ENCODE measurements at places on chromosomes 4 and X. TPM values are rescaled to one million over a fixed set of nuclear protein-coding genes. Genes with fewer than 3 reads are reported as not detected.

DNA sequence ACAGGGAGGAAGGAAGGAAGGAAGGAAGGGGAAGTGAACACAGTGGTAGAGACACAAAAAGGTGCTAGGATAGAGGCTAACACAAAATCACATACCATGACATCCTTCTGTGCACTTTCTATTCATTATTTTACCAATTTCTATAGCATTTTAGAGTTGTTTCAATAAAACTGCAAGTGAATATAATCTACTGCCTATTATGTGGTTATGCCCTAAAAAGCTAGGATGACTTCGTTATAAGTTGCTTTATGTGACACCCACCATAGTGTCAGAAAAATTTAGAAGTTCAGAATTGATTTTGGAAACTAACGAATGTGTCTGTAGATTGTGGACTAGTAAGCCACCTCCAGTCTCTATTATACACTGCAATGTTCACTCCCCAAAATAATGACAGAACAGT lies 59.4 kb upstream of the EDNRA start:
- DNase-seq: no peak

- no peak for DNase-seq
Observed at GRCh38 chr4:8131210-8131609, 27.4 kb downstream of the ABLIM2 start.

DNA sequence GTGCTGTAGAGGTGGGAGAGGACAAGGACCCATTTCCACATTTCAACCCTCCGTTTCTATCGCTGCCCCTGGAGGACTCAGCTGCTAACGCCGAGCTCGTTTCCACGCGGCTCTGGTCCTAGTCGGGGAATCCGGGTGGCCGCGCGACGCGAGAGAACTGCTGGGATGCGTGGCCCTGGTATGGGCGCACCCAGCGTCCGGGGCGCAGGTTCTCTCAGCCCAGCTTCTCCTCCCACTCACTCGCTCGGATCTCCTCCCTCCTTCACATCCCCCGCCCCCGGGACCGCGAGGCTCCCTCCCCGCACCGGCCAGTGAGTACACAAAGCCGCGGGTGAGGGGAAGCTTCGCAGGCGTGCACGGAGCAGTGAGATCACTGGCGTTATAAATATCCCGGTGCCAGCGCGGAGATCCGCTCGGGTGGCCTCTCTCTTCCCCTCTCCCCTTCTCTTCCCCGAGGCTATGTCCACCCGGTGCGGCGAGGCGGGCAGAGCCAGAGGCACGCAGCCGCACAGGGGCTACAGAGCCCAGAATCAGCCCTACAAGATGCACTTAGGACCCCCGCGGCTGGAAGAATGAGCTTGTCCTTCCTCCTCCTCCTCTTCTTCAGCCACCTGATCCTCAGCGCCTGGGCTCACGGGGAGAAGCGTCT lies at the start of gene FGF5:
TSS of gene FGF5 (plus strand) at position 412 of the 649 bp plus-strand sequence. CDS start at position 573, 161 bp downstream.
- peak; percentile 72 for DNase-seq

- DNase-seq: no peak
Observed at GRCh38 chr4:76554630-76555029, 119.6 kb downstream of the SHROOM3 start.

- DNase-seq: no peak
Observed at GRCh38 chr4:122803788-122804208, 22.8 kb upstream of the FGF2 start.

GRCh38 chr4:11565899-11566298 lies 137.2 kb upstream of the HS3ST1 start:
- DNase-seq: no peak

DNA sequence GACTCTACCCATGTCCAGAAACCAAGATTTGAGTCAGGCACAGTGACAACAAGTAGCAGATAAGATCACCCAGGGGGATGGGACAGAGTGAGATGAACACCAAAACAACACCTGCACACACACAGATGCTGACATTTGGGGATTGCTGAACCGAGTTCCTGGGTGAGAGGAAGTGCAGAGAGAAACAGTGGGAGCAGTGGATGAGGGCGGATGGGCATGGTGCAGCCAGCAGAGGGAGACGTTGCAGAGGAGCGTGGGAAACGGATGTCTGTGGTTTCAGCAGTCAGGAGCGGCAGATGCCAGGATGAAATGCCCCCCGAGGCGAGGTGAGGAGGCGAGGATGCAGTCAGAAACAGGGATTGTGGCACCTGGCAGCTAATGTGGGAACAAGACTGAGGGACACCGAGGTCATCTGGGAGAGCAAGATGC lies 78.6 kb upstream of the STS start:
- peak; percentile 4 for DNase-seq

DNA sequence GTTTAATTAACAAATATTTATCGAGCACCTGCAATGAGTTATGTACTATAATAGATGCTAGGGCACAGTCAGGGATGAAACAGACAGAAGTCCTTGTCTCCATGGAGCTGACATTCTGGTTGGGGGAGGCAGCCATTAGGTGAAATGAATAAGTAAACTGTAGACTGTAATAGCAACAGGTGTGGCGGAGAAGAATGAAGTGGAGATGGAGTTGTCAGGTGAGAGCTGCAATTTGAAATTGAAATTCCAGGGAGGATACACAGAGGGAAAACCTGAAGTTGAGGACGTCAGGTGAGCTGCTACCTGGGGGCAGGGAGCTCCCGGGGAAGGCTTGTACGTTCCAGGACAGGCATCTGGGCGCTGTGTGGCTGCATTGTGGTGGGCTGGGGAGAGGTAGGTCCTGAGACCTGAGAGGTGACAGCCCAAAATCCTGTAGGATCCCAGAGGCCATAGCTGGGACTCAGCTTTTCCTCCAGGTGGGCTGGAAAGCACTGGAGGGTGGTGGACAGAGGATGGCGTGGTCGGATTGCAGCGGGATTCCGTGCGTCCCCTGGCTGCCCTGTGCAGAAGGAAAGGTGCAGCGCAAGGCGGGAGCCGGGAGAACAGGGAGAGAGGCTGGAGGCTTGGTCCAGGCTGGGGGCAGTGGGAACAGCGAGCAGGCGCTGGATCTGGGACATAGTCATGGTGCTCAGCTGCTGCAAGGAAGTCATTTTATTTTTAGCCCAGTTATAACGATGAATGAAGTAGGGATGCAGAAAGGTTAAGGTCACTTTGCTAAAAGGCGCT lies 24.8 kb downstream of the CYTL1 start:
- no peak for DNase-seq

DNA sequence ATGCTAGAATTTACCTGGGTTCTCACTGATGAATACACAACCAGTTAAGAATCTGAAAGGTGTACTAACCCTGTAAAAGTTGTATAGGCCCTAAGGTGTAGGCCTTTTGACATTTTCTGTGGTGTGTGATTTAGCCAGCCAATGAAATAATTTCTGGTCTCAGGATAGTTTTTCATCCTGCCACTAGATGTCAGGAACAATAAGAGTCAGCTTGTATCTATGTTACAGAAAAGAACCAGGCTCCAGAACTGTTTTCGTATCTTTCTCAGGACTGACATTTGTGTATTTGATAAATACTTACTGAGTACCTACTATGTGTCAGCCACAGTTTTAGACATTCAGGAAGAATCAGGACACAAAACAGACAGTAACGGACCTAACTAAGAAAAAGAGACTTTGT lies 673.6 kb upstream of the TENM3 start:
- peak; percentile 65 for DNase-seq

DNA sequence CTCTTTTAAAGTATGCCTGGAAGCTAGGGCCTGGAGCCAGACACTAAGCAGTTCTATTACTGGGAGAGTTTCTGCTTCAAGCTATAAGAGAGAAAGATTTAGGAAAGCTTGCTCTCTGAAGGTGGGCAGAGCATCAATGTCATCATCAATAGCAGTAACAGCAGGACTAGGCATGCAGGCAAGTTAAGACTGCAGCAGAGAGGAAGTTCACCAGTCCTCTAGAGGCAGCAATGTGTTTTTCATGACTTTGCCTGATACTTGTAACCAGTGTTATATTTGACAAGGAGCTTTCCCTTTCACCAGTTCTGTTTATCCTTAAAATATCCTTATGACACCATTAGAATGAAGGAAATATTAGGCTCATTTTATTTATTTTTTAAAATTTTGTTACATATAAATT lies 237.9 kb downstream of the KCTD8 start:
- DNase-seq: no peak

DNA sequence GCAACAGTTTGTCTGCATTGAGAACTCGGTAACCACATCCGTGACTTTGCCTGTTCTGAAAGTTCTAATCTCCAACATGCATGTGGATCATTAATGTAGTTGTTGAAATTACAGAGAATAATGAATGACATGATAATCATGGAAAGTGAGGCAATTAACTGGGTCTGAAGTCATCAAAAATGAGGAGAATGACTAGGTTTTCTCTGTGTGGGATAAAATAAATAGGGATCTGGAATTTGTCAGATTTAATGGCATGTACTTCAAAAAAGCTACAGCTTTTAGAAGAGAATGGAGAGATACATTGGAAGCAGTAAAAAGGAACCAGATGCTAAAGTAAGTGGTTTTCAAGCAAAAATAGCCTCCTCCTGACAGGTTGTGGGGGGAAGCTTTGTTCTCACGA lies 59.3 kb downstream of the AFM start:
- no peak for DNase-seq

PNPLA4 gene
- total RNA-seq: not detected

IL2RG gene
- not detected for total RNA-seq

WDR17 gene
- total RNA-seq: 1.7 TPM

TCEAL6 gene
- not detected for total RNA-seq

BGN gene
- not detected for total RNA-seq

CRMP1 gene
- 37.7 TPM for total RNA-seq

RAB33A gene
- not detected for total RNA-seq

MSX1 gene
- total RNA-seq: 10.0 TPM

All from H4 (cell line).